SK-N-MC (cell line): ENCODE measurements at places on chromosomes 6 and 20.
A peak's percentile ranks its signal among the peaks of the same experiment; 100 is the strongest.

DNA sequence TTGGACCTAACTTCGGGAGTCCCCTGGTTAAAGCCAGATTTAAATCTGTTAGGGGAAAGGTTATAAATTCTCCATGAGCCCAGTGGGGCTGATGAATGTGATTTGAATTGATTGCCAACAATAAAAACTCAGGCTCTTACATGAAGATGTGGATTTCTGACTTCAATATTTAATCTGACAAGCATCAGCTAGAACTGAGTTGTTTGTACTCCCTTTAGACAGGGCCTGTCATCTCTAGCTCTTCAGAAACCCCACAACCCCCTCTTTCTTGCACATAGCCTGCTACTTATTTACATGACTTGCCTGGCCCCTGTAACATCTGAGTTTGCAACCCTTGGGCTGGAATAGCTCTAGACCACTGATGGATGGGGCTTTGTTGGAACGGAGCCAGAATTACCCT lies 191.6 kb upstream of the PLCB4 start:
- DNase-seq = no peak

DNA sequence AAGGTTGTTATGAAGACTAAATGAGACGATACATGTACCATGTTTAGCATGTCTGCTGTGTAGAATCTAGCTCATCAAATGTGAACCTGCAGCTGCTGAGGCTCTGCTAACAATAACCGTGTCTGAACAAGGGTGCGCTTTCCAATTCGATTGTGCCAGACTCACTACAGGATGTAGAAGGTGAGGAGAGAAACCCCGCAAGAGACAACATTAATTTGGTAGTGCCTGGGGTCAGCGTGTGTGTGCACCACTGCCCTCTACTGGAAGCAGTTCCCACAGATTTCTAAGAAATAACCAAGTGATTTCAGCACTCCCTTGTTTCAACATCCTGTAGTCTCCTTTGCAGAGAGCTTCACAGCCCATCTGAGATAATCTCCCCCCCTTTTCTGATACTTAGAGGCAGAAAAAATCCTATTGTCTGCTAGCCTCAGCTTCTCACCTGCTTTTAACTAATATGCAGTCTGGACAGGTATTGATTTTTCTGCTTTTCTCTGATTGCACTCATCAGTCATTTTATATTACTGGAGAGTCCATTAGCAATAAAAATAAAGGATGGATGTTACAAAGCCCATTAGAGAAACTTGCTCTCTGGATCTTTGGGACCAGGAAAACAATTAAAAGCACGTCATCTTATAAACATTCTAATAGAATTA lies 96.7 kb upstream of the BACH2 start:
- peak; percentile 24 for DNase-seq

GRCh38 chr20:4722993-4723392 lies 1.3 kb downstream of the PRND start:
- no peak for DNase-seq

- no peak for DNase-seq
Measured at GRCh38 chr6:3811191-3811590, 38.0 kb upstream of the FAM50B start.

DNA sequence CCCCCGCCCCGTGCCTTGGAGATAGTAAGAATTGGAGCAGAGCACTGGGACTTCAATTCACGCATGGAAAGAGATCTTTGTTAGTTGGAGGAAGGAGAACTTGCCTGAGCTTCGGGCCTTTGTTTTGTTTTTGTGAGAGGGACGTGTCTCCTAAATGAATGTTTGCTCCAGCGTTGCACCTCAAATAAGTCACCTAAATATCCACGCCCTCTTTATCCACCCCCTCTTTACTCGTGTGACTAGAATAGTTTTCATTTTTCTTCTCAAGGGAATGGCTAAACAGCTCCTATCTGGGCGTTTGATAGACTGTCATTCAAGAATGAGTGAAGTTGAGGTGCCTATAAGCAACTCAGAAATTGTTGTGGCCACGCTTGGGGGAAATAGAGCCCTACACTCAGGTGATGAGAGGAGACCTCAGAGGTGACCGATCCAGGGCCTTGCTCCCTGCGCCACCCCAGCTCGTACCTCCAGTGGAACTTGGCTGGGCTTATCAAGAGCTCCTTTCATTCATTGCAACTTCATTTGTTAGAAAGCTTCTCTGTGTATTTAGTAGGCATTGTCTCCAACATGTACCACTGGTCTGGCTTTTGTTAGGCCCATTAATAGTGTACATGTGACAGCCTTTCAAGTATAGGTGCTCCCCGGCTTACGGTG lies 861 bp downstream of the PCMTD2 start:
- DNase-seq = no peak

GRCh38 chr6:138161338-138162110 lies at the start of gene ARFGEF3:
Gene ARFGEF3, plus strand, starts transcription at chr6:138161939. Its CDS starts 148 bp downstream, at chr6:138162087.
- no peak for DNase-seq

DNA sequence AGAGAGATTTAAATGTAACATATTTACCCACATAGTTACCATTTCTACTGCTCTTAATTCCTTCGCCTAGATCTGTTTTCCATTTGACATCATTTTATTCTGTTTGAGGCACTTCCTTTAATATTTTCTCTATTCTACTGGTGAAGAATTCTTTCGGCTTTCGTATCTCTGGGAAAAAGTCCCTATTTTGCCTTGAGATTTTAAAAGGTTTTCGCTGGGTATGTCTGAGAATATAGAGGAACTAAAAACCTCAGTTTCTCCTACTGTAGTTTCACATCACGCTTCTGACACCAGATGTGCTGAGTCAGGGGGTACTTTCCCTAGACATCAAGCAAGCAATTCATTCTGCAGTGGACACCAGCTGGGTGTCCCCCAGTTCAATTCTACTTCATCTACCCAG lies 61.7 kb downstream of the E2F3 start:
- DNase-seq = no peak

- DNase-seq = peak; percentile 70
Measured at GRCh38 chr20:51959066-51959542, 156.8 kb upstream of the SALL4 start.

DNA sequence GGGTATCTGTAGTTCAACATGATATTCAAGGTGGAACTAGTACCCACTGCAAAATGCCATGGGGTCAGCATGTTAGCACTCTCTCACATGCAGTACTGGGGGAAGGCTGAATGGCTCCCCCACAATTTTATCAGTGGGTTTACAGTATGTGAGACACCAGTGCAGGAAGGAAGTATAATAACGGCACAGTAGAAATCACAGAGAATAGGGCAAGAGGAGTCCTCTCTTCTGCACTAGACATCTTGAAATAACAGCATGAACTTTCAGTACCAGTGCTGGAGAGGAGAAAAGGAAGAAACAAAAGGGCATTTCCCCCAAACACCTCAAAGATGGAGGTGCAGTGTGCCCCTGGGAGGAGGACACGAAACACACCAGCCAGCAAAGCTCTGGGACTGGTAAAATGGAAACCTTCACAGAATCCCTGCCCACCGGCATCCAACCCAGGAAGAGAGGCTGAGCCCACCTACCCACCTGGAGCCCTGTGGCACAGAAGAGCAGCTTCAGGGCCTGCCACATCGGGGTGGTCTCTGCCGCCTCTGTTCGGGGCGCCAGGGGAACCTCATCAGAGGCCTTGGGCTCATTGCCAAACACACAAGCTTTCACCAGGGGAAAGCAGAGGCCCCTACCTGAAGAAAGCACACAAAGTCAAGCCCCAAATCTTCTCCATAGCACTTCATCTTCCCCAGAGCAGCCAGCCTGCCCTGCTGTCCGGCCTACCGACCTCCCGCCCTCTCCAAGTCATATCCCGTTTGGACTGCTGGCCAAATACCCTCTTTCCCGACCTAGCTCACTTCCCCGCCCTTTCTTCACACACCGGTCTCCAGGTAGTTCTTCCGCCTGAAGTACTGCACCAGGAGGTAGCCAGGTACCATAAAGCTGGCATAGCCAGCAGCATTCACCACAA lies 1.2 kb downstream of the SLC35B2 start:
- no peak for DNase-seq

GRCh38 chr20:33659341-33660034 lies 2.6 kb upstream of the C20orf144 start:
- DNase-seq = no peak

DNA sequence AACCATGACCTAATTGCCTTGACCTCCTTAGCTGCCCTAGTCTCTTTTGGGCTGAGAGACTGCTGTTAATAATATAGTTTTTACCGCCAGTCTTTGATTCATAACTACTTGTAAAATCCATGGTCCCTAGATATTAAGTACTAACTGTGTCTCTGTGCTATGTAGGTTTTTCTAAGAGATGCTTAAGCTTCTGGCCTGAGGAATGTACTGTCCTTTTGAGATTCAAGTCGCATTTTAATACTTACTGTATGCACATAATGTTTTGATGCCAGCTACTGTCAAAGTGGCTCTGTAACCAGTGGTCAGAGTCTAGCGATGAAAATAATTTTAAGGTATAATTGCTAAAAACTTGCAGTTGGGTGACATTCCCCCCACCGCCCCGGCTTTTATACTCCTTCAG lies 2.1 kb downstream of the AKAP12 start:
- DNase-seq = no peak

- DNase-seq = no peak
Measured at GRCh38 chr6:20211037-20211940, 980 bp downstream of the MBOAT1 start.

GRCh38 chr6:168400037-168400436 lies 40.9 kb upstream of the SMOC2 start:
- DNase-seq = no peak

- DNase-seq = no peak
Measured at GRCh38 chr20:44942264-44942973, 17.8 kb downstream of the TOMM34 start.

GRCh38 chr6:27148404-27148795 lies 99.1 kb upstream of the PRSS16 start:
- no peak for DNase-seq

DNA sequence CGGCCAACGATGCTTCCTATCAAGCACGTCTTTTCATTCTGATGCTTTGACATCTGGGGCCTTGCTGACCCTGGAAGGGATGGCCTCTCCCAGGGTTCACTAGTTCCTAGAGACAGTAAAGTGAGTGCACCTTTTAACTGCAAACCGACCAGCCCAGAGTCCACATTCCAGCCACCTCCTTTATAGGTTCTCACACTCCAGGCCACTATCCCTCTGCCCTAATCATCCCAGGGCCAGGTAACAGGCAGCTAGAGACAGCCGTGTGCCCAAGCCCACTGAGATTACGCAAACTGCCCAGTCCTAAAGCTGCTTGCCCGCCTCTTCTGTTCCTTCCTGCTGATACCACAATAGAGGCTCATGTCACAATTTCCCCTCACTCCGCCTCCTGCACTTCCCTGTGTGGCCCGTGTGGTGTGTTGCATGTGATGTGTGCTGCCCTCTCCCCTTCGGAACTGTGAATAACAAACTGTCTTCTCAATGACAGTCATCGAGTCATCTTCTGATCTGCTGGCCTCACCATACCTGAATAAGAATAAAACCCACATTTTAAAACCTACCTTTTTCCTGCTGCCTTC lies 123.7 kb upstream of the EXOC2 start:
- DNase-seq = no peak

GRCh38 chr6:11439017-11439420 lies 98.5 kb upstream of the TMEM170B start:
- DNase-seq = no peak

DNA sequence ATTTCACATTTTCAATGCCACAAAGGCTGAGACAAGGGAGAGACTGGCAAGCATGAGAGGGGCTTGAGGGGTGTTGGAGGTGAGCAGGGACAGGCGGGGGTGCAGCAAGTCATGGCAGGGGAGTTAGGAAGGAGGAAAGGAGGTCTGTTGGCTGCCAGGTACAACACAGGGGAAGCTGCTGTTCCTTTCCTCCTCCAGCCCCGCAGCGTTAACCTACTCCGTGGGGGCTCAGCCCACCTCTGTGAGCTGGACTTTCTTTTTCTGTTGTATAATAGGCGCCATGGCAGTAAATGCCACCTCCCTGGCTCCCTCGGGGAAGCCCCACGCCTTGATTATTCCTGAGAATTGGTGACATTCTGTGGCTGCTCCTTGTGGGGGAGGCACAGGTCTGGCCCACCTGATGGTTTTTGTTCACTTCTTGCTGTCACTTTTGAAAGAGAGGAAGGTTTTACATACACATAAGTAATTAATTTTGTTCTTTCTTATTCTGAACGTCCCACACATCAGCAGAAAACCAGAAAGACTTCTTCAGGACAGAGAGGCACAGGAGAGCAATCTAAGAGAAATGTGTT lies 293.2 kb downstream of the TSHZ2 start:
- no peak for DNase-seq

- DNase-seq = no peak
Measured at GRCh38 chr20:50813801-50814200, 18.9 kb downstream of the BCAS4 start.

GRCh38 chr6:94272327-94272726 lies 853.0 kb upstream of the EPHA7 start:
- DNase-seq = no peak

GRCh38 chr6:70166088-70166958 lies 136.6 kb downstream of the COL9A1 start:
- no peak for DNase-seq

- no peak for DNase-seq
Measured at GRCh38 chr20:51789434-51789833, 12.9 kb downstream of the SALL4 start.

DNA sequence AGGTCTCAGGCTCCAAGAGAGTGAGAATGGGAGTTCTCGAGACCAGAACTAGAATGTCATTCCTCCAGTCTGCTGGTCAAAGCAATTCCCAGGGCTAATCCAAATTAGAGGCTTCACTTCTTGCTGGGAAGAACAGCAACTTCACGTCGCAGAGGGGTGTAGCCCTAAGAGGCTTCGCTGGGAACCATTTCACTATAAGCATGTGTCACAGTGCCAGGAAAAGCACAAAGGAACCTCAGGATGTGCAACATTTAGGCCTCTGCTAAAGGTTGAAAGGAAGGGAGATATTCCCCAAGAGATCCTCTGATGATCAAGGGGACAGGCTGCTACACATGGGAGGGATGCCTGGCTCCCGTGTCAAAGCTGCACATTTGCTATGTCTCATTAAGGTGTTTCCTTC lies 35.9 kb upstream of the NXT1 start:
- no peak for DNase-seq

DNA sequence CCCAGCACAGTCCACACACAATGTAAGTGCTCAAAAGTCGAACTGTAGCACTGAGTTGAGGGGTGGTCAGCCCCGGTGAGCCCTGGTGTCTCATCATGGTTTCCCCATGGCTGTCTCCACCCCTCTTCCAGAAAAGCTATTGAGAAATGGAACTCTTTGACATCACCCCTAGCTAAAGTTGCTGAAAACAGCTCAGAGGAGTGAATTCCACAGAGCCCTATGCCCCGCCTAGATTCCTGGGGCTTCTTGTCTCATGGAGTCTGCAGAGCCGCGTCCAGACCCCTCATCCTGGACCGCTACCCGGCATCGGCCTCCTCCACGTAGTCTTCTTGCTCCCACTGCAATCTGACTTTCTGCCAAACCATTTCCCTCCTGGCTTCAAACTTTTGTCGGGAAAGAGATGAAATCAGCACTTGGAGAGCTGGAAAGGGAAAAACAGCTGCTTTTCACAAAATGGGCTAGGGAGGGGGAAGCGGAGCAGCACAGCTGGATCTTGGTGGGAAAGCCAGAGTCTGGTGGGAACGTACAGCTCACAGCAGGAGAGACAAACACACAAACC lies 132.2 kb downstream of the SNX5 start:
- no peak for DNase-seq

GRCh38 chr6:41723530-41724227 lies 11.7 kb downstream of the TFEB start:
- peak; percentile 80 for DNase-seq

- DNase-seq = no peak
Measured at GRCh38 chr6:155270561-155271091, 6.8 kb downstream of the CLDN20 start.
